Heart left ventricle (tissue), 16 donors: ENCODE measurements at places on chromosomes 5 and 9. TPM values are rescaled to one million over a fixed set of nuclear protein-coding genes. Genes with fewer than 3 reads are reported as not detected.

ANKRD34B gene
- not detected for total RNA-seq

C9orf153 gene
- total RNA-seq = not detected

ACOT12 gene
- not detected for total RNA-seq

CCDC171 gene
- total RNA-seq = 1.4 TPM

FAM200C gene
- 4.1 TPM for total RNA-seq

SLC36A3 gene
- not detected for total RNA-seq

ZBTB26 gene
- 3.9 TPM for total RNA-seq

SH3RF2 gene
- 201 TPM for total RNA-seq

MAMDC4 gene
- total RNA-seq = 2.9 TPM

TAF11L10 gene
- not detected for total RNA-seq

ZNF189 gene
- 19.3 TPM for total RNA-seq

PCDHGB4 gene
- 7.3 TPM for total RNA-seq

FGF10 gene
- 1.9 TPM for total RNA-seq

FSD1L gene
- 3.7 TPM for total RNA-seq

ZNF354C gene
- 5.3 TPM for total RNA-seq

ADRB2 gene
- 4.7 TPM for total RNA-seq

OCLN gene
- total RNA-seq = 0.72 TPM

ASPN gene
- total RNA-seq = 36.3 TPM

SPEF2 gene
- total RNA-seq = 0.79 TPM

C5orf34 gene
- total RNA-seq = 0.97 TPM

PTPRD gene
- total RNA-seq = 22.7 TPM

SLC30A5 gene
- 26.9 TPM for total RNA-seq

TSSK1B gene
- total RNA-seq = not detected

GNA14 gene
- total RNA-seq = 1.4 TPM

PCDHB2 gene
- total RNA-seq = 0.70 TPM

CD74 gene
- total RNA-seq = 2,756 TPM

UBE2QL1 gene
- 32.0 TPM for total RNA-seq

CNOT8 gene
- total RNA-seq = 21.5 TPM

HTR1A gene
- not detected for total RNA-seq

DMGDH gene
- total RNA-seq = 3.2 TPM

DMRT3 gene
- total RNA-seq = not detected

EQTN gene
- not detected for total RNA-seq

CTSV gene
- 0.43 TPM for total RNA-seq

SOX30 gene
- 0.11 TPM for total RNA-seq

GFPT2 gene
- total RNA-seq = 4.4 TPM

SLC2A6 gene
- 2.2 TPM for total RNA-seq

PCDHB6 gene
- 0.61 TPM for total RNA-seq

PPP6C gene
- total RNA-seq = 29.8 TPM

NEUROG1 gene
- not detected for total RNA-seq

MCTP1 gene
- 28.4 TPM for total RNA-seq

PLPPR1 gene
- 0.33 TPM for total RNA-seq

FEM1C gene
- total RNA-seq = 37.5 TPM

IFNA21 gene
- total RNA-seq = not detected

BAAT gene
- not detected for total RNA-seq

CSF2 gene
- not detected for total RNA-seq

PCA3 gene
- total RNA-seq = not detected

MELK gene
- not detected for total RNA-seq

FBP2 gene
- not detected for total RNA-seq

GGTA1 gene
- 13.7 TPM for total RNA-seq

PCDHGC4 gene
- 2.2 TPM for total RNA-seq
